ENCODE measurements at places on chromosomes 11 and 22. TPM values are rescaled to one million over a fixed set of nuclear protein-coding genes. Genes with fewer than 3 reads are reported as not detected.

DNA sequence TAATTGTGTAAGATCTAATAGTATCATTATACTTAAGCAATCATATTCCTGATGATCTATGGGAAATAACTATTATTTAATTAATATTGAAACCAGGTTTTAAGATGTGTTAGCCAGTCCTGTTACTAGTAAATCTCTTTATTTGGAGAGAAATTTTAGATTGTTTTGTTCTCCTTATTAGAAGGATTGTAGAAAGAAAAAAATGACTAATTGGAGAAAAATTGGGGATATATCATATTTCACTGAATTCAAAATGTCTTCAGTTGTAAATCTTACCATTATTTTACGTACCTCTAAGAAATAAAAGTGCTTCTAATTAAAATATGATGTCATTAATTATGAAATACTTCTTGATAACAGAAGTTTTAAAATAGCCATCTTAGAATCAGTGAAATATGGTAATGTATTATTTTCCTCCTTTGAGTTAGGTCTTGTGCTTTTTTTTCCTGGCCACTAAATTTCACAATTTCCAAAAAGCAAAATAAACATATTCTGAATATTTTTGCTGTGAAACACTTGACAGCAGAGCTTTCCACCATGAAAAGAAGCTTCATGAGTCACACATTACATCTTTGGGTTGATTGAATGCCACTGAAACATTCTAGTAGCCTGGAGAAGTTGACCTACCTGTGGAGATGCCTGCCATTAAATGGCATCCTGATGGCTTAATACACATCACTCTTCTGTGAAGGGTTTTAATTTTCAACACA is 6.4 kb downstream of the BIRC3 start:
- peak; percentile 50 for DNase-seq

GRCh38 chr11:65556470-65557279 is 1.5 kb downstream of the LTBP3 start:
- DNase-seq, result no peak

DNA sequence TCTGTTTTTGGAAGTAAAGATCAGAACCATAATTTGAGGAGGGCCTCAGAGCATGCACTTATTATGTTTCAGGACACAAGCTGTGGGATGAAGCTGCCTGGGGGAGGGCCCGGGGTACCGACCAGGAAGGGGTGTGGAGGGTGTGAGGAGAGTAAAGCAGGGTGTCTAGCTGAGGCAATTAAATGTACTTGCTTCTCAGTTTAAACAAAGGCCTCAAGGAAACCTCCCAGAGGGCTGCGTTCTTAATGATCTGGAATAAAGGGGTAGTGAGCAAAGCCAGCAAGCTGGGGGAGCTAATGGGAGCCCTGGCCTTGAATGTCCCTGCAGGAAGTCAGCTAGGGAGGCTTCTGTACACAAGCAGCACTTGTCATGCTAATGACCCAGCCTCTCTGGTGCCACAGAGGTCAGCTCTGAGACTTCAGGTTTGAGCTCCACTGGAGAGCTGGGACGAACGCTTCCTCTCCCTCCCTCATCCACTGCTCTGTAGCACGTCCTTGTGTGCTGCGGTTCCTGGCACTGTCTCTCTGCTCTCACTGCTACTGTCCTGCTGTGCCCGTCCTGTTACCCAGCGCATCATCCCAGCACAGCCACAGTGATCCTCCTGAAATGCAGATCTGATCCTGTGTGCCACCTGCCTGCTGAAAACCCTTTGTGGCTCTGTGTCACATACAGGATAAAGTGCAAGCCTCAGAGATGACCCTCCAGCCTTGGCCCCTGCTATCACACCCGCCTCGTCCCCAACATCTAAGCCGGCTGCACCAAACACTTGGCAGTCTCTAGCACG is 159.7 kb downstream of the DBX1 start:
- DNase-seq, result no peak

- DNase-seq, result no peak
Measured at GRCh38 chr11:81966340-81966739, 767.3 kb downstream of the FAM181B start.

DNA sequence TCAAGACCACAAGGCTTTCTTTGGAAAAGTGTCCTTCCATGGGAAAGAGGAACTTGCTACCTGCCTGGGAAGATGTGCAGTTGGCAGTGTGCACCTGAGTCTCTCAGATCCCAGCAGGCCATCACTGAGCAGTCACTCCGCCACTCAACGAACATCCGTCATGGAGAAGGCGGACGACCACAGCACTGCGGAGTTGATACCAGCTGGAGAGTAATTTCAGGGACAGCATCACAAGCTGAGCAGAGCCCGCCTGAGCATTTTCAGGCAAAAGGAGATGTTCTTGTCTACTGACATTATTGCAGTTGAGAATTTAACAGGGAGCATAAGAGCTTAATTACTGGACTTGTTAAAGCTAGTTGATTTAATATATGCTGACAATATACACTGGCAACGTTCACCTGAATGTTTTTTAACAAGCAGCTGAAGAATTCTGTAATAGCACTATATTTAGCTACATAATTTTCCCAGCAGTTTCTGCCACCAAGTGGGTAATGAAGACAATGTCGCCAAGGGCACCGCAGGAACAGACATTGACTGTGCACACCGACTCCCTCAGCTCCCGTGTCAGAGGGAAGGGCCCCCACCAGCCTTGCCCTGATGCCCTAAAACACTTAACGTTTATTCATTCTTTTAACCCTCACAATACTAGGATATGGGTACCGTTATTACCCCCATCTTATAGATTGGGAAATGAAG is 52.4 kb upstream of the ARFGAP3 start:
- DNase-seq, result no peak

DNA sequence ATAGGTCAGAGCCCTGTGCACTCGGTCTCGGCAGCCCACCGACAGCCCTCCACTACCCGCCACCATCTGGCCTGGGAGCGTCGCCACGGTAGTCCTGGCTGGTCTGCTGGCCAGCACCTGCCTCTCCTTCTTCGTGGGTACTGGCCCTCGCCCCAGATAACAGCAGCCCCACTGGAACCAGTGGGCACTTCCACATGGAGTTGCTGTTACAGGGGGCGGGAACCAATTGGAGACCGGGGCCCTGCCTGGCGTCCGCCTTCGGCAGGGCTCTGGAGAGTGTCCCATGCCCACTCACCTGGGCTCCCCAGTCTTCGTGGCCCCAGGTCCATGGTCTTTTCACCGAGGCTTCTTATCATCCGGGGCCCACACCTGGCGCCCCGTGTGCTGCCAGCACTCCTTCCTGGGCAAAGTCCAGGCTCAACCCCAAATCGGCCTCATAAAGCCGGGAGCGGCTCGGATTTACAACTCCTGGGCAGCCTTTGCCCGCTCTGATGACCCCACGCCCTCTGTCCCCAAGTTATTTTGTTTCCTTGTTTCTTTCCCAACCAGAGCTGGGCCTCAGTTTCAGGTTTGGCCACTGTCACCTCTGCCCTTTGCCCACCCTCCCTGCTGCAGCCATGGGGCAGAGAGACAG is 12.9 kb upstream of the EHD1 start:
- no peak for DNase-seq

DNA sequence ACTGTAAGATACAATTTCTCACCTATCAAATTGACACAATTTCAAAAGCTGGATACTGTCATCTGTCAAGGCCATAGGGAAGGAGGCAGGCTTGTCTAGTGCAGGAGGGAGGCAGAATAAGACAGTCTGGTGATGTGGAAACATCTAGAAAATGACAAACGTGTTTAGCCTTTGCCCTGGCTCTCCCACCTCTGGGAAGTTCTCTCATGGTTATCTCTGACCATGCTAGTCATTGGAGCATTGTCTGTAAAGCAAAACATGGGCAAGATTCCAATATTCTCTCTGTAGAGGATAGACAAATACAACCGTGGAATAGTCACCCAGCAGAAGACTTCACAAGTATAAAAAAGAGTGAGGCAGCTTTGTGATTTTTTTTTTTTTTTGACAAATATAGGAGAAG is 9.1 kb upstream of the SERHL2 start:
- DNase-seq, result no peak

DNA sequence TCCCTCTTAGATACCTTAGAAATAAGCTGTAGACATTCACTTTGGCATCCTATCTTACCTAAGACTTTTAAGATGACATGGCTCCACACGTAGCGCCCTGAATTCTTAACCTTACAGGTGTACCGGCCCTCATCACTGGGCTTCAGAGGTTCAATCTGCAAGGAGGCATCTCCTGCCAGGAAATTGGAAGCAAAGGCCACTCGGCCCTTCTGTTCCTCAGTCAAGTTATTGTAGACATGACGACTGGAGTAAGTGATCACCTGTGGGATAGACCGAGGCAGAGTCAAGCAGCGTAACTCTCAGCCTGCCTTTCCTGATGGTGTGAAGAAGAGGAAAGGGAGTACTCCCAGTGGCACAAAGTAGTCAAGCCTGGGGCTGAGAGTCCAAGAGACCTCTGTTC is 22.5 kb upstream of the HSPA8 start:
- DNase-seq, result no peak

DNA sequence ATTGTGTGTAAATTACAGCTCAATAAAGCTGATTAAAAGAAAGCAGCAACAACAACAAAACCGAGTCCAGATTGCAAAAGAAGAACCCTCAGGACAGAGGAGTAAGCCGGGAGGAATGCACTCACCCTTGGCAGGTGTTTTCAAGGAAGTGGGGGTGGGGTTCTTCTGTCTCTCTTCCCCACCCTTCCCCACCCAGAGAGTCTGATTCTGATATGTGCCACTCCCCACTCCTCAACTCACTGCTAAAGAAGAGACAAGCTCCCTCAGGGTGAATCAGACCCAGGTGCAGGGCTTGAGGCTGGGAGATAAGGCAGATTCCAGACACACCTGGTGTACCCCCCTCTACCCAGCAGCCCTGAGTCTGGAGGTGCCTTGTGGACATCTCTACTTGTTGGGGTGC is 38.4 kb upstream of the PHF21A start:
- DNase-seq, result no peak

DNA sequence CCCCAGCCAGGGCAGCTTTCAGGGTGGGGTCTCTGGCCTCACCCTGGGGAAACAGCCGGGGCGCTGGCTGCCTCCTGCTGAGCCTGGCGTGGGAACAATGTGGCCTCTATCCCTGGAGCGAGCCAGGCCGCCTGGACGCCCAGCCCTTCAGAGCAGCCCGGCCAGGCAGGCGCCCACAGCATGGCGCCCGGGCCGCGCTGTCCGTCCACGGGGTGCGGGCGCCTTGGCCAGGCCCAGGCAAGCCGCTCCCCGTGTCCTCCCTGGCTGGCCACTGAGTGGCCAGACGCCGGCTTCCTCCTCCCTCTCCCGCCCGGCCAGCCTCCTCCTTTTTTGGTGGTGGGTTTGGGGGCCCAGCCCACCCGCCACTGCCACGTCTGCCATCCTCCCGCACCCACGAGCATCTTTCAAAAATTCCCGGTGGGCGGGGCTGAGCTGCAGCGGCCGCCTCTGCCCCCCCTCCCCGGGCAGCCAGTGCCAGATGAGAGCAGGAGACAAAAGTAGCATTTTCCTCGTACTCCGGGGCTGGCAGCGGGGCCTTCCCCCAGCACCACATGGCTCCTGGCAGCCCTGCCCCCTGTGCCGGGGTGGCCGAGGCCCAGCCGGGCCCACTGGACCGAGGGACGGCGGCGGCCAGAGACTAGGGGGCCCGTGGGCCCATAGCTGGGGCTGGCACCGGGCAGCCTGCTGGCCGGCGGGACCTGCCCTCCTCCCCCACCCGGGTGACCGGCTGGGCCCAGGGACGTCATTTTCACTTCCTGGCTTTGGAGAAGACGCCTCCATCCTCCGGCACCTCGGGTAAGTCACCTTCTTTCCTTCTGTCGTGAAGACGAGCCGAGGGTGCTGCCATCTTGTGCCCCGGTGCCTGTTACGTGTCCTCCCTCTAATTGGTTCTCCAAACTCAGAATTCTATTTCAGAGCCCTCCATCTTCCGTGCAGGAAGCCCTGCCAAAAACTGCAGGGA is 70.2 kb upstream of the PPARA start:
- peak; percentile 97 for DNase-seq

DNA sequence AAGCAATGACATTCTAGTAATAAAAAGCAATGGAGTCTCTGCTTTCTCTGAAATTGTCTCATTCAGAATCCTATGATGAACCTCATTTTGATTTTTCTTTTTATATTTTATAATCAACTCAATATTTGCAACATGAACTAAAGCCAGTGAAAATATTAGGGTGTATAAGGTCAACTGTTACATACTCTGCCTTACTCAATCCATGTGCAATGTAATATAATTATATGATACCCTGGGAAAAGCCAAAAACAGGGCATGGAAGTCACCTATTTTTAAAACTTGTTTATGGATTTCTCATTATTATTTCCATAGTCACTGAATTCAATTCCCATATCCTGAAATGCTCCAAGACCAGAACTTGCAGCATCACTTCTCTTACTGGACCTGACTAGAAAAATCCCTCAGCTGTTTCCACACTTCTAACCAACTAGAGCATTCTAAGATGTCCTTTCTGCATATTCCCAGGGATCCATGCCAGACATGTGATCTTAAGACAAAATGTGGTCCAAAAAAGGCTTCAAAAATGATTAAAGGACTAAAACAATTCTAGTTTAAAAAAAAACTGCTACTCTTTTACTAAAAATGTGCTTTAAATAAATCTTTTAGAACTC is 97.3 kb downstream of the GUCY1A2 start:
- no peak for DNase-seq

GRCh38 chr11:16321148-16321547 is 35.2 kb downstream of the SOX6 start:
- peak; percentile 71 for DNase-seq

DNA sequence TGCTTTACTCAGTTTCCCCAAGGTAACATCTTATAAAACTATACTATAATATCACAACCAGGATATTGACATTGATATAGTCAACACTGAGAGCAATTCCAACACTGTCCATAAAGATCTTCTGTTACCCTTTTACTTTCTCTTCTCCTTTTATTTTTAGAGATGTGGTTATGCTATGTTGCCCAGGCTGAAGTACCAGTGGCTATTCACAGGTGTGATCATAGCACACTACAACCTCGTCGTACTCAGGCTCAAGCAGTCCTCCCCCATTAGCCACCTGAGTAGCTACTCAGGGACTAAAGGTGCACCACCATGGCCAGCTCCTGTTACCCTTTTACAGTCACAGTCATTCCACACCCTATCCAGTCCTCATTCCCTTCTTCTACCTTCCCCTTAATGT is 119.7 kb downstream of the CWF19L2 start:
- no peak for DNase-seq

Gene PDGFB
- not detected for total RNA-seq

Gene CDKN1C
- total RNA-seq, result 4.4 TPM

Gene XKR3
- 0.97 TPM for total RNA-seq

Gene RAB30
- total RNA-seq, result 3.2 TPM

Gene EFCAB6
- total RNA-seq, result not detected

Gene CAPRIN1
- total RNA-seq, result 282 TPM

Gene SCO2
- total RNA-seq, result 6.4 TPM

Gene EIF3M
- 829 TPM for total RNA-seq

Gene EWSR1
- 340 TPM for total RNA-seq

Measured in HT1080 (cell line).